GM23248 (cell line): ENCODE measurements at places on chromosomes 5 and 9. TPM values are rescaled to one million over a fixed set of nuclear protein-coding genes. Genes with fewer than 3 reads are reported as not detected.

GRCh38 chr5:107165296-107165695, 505.4 kb downstream of the EFNA5 start:
- no peak for DNase-seq

DNA sequence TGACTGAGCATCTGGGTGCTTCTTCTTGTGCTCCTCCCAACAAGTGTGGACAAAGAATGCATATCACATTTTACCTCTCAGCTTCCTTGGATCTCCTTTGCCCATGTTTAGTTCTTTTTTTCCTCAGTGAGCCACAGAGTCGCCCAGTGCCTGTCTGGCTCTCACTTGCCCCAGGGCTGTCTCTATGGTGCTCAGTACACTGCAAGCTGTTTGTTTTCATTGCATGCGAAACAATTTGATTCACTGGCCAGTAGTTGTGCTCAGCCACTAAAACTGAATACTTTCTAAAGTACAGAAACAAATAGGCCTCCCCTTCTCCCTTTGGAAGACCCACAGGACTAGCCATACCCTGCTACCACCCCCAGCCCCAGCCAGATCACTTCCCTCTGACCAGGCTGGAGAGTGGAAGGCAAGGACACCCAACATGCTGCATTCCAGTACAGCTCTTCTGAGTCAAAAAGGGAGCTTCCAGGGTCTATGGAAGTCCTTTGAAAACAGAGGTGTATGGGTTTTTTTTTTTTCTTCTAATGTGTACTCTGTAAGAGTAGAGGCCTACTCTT, 3.8 kb downstream of the LHFPL2 start:
- peak; percentile 31 for DNase-seq

DNA sequence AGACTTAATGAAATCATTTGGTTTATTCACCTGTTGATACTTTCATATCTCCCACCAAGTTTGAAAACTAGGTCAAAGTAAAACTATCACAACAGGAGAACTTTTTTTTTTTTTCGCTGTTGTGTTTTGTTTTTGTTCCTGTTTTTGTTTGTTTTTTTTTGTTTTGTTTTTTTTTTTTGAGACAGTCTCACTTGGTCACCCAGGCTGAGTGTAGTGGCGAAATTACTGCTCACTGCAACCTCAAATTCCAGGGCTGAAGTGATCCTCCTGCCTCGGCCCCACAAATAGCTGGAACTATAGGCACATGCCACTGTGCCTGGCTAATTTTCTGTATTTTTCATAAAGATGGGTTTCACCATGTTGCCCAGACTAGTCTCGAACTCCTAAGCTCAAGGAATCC, 49.3 kb downstream of the MLLT3 start:
- no peak for DNase-seq

DNA sequence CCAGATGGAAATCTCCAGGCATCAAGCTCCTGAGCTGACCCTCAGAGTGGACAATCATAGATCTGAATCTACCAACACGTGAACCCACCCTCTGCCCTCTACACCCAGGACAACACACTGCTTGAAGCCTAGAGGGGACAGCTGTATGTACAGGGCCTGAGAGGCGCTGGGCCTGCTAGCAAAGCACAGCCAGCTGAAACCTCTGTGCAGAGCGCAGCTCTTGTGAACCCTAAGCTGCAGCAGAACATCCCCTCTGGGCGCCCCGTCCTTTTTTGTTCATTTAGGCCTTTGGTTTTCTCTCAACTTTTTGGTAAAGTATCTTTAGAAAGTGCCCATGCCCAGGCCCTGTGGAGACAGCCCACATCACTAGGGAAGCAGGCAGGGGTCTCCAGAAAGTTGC, 62.4 kb upstream of the SPTLC1 start:
- no peak for DNase-seq

DNA sequence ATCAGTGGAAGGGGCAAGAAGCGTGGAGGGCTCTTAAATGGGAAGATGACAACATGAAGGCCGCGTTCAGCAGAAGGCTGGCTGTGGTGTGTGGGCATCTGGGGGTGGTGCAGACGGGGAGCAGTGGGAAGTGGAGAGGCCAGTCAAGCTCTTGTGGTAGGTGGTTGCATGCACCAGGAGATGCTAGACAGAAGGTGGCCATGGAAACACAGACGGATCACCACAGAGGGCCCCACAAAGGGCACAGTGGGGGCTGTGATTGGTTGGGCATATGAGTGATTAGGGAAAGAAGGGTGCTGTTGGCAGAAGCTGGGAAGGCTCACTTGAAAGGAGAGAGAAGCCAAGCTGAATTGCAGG, 14.7 kb downstream of the MTMR12 start:
- no peak for DNase-seq

DNA sequence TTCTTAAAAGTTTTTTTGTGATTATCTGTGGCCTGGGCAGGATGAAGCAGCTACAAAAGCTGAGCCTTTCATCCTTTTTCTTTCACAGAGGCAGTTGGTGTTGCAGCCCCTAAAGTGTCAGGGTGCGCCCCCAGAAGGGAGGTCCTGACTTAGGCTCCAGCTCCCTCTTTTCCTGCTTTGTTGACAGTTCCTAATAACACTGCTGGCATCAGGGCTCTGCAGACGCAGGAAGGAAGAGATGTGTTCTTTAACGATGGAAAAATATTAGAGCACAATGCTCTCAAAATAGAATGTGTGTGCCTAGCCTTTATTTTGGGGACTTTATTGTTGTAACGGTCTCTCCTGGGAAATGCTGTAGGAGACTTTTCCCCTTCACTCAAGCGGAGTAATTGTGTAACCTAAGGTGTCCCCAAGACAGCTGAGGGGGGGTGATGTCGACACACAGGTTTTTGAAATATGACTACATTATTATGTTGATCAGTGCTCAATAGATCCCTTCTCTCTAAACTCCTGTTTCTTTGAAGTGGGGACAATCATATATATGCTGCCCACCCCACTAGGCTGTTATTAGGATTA, 135.6 kb downstream of the SEMA6A start:
- DNase-seq: no peak

DNA sequence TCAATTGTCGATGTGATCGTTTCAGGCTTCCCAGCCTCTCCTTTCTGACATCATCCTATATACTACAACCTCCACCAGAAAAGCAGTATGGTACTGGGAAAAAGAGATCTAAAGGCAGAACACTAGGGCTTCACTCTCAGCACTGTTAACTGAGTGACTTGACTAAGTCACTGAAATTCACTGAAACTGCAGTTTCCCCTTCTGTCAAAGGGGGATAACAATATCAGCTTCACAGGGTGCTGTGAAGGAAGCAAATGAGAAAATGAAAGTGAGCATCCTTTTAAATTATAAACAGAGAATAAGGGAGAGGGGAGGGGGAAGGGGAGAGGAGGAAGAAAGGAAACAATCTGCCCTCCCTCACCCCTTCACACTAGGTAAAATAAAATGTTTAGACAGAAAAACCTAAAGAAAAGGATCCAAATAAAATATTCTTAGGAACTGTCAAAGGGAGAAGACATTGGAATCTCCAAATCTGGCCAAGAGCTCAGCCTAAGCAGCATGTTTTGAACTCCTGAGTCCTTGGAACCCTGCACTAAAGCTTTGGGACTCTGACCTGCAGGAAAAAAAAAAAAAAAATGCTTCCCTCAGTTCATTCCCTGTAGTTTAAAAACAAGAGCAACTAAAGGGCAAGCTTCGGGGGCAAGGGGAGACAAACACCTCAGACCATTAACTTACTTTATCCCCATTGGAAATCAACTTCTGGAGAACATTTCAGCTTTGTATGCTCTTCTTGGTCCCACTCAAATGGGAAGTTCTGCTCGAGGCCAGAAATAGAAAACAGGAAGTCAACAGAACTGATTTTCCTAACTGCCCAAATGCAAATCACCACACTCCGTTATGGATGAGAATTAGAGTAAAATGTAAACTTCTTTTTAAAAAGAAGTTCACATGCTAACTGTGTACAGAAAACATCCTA, 178.3 kb downstream of the DEPDC1B start:
- DNase-seq: no peak

DNA sequence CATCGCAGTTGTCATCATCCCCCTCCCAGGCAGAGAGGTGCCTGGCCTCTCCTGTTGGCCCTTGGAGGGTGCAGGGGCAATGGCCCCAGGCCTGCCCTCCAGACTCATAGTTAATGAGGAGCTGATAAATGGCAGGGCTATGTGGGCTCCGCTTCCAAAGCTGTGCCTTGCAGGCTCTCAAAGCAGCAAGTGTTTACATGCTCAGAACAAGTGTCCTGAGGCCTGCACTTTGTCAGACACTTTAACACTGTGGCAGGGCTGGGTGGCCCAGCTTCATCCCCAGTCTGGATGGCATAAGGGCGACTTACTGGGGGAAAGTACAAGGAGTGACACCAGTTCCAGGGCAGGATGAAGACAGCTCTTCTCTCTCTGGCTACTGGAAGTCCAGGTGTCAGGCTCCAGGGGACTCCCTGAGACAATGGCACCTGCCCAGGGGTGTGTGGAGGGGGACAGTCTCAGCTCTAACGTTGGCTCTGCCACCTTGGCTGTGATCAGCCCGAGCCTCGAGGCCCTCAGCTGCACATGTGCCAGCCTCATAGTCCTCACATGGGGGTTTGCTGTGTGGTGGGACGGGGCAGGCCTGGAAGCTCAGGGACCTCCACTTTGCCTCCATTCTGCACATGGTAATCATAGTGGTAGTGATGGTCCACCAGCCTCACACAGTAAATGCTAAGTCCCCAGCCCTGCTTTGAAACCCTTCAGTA, 153.4 kb downstream of the BARX1 start:
- no peak for DNase-seq

GRCh38 chr9:2602704-2603116, 18.9 kb upstream of the VLDLR start:
- peak; percentile 41 for DNase-seq

GRCh38 chr9:24132244-24132643, 306.2 kb upstream of the ELAVL2 start:
- no peak for DNase-seq

DNA sequence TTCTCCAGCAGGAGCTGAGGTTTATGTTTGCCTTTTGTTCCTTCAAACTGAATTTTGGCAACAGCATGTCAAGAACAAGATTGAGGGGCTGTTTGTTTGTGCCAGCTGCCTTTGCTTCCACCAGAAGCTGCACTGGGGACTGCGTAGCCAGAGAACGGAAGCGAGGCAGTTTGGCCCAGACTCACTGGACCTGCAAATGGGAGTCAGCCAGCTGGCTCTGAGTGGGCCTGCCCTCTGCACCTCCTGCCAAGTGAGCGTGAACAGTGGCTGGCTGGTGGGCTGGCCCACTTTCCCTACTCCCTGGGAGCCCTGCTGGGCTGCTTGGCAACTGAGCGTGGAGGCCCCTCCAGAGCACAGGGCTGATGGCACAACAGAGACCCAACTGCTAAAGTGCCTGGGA, 111.6 kb downstream of the GALNT10 start:
- DNase-seq: no peak

DNA sequence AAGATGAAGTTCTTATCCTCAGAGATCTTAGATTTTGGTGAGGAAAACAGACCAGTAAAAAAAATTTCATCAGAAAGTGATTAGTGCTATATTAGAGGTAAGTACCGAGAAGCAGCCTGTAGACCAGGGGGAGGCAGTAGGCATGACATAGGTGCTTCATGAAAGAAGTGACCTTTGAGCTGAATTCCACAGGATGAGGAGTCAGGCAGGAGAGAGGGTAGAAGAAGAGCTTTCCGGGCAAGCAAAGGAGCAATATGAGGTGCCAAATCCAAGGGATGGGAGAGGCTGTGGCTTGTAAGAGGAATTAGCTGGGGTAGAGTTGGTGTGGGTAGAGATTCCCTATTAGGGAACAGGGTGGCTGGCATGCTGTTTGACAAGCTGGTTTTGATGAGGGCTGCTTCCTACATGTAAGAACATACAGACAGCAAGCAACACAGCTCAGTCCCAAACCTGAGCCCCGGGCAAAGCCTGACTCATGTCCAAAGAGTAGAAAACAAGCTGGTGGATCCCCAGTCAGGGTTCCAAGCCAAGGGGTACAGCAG, 48.4 kb upstream of the PWWP2A start:
- no peak for DNase-seq

DNA sequence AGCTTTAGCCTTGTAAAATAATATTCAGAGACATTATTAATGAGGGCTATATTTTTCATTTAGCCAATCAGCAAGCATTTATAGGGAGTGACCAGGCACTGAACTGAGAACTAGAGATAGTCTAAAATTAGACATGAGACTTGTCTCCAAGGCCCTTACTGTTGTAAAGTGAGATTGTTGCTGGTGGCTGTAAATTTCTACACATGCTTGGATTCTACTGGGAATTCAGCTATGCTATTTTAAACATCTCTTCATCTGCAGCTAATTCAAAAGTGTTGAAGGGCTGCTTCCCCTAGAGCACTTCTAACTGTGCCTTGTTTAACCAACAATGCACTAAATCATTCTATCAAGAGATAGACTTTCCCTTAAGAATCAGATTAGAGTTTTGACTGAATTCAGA, 67.4 kb downstream of the CHSY3 start:
- no peak for DNase-seq

DNA sequence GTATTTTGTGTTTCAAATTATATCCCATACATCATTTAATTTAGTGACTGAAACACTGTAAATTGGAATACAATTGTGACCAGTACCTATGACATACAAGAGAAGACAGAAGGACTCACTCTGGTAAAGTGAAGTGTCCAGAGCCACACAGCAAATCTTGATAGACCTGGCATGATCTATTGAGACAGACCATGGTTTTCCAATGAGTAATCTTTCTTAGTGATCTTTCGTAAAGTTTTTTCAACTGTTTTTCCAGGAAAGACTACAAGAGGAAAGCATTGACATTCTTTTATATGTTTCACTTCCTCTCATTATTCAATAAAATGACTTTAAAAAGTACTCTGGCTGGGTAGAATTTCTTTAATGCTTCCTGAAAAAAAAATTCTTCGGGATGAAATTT, 43.3 kb upstream of the ALDH1A1 start:
- DNase-seq: peak; percentile 57

GRCh38 chr9:72089451-72090130, 29.2 kb upstream of the C9orf57 start:
- no peak for DNase-seq

DNA sequence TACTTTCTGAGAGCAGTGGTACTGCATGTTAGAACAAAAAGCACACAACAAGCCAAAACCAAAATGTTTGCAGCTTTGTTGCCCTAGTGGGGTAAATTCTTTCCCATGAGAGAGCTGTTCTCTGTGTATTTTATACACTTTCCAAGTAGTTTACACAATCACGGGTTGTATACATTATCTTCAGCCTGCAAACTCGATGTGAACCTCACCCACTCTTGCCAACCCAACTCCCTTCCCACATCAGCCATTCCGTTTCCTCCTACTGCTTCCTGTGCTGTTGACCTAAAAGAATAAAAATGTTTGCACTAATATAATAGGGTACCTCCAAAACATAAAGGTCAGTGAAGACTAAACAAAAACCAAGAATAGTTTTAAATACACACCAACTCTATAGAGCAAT, 47.0 kb downstream of the IQGAP2 start:
- DNase-seq: no peak

GRCh38 chr9:131216806-131217205, 59.5 kb downstream of the FAM78A start:
- no peak for DNase-seq

Gene FSTL4
- not detected in 2 replicates for total RNA-seq

Gene PIP5K1B
- not detected in 2 replicates for total RNA-seq

Gene DBH
- total RNA-seq: not detected in 2 replicates

Gene TAF11L10
- total RNA-seq: not detected in 2 replicates

Gene FAM151B
- total RNA-seq: 3.4 and 7.8 TPM in 2 replicates

Gene PCSK1
- 0.13 and 0.86 TPM in 2 replicates for total RNA-seq

Gene TMEFF1
- 0.43 and 4.4 TPM in 2 replicates for total RNA-seq

Gene DOK3
- total RNA-seq: 0.25 and 0.97 TPM in 2 replicates

Gene SMIM33
- not detected in 2 replicates for total RNA-seq

Gene PCDHB12
- 0.43 and 2.9 TPM in 2 replicates for total RNA-seq

Gene OTULINL
- total RNA-seq: 1.3 TPM in 1 of 2 replicates, not detected in the other
